ENCODE measurements at places on chromosomes 7 and 10. TPM values are rescaled to one million over a fixed set of nuclear protein-coding genes. Genes with fewer than 3 reads are reported as not detected.

The RBM20 gene
- total RNA-seq, result 0.03 TPM

The IDI2 gene
- not detected for total RNA-seq

The CPXM2 gene
- not detected for total RNA-seq

The WNT16 gene
- total RNA-seq, result not detected

The LRRC27 gene
- 3.9 TPM for total RNA-seq

The ADRB1 gene
- total RNA-seq, result 0.20 TPM

The TAS2R4 gene
- 0.73 TPM for total RNA-seq

The GUSB gene
- 82.3 TPM for total RNA-seq

The GIMAP7 gene
- total RNA-seq, result 169 TPM

The CRTAC1 gene
- not detected for total RNA-seq

GRCh38 chr10:71250405-71250804 lies 38.0 kb downstream of the UNC5B start:
- H3K36me3 ChIP-seq, result no peaks in the 10 kb centered on the region
- H3K27ac ChIP-seq, result no peak overlapping the region
- no peaks in the 10 kb centered on the region for H3K27me3 ChIP-seq
- no peak for DNase-seq

GRCh38 chr7:13144673-13145072 lies 457.2 kb downstream of the ARL4A start:
- H3K27ac ChIP-seq, result no peak overlapping the region
- H3K36me3 ChIP-seq, result no peaks in the 10 kb centered on the region
- no peaks in the 10 kb centered on the region for H3K4me1 ChIP-seq
- DNase-seq, result no peak
- H3K27me3 ChIP-seq, result peaks cover 3% of the 10 kb centered on the region
- H3K4me3 ChIP-seq, result no peak overlapping the region

- no peaks in the 10 kb centered on the region for H3K27me3 ChIP-seq
- peak overlapping the region; percentile 44 for H3K27ac ChIP-seq
- DNase-seq, result peak; percentile 68
- H3K4me3 ChIP-seq, result peak overlapping the region; percentile 89
- H3K4me1 ChIP-seq, result peaks cover 73% of the 10 kb centered on the region
Measured at GRCh38 chr7:1046722-1047679, 2.7 kb downstream of the GPR146 start.

- H3K27me3 ChIP-seq, result peaks cover 5% of the 10 kb centered on the region
- no peak for DNase-seq
- no peak overlapping the region for H3K27ac ChIP-seq
- no peaks in the 10 kb centered on the region for H3K4me1 ChIP-seq
- H3K36me3 ChIP-seq, result no peaks in the 10 kb centered on the region
- H3K4me3 ChIP-seq, result no peak overlapping the region
Measured at GRCh38 chr10:132064771-132065437, 842 bp upstream of the JAKMIP3 start.

DNA sequence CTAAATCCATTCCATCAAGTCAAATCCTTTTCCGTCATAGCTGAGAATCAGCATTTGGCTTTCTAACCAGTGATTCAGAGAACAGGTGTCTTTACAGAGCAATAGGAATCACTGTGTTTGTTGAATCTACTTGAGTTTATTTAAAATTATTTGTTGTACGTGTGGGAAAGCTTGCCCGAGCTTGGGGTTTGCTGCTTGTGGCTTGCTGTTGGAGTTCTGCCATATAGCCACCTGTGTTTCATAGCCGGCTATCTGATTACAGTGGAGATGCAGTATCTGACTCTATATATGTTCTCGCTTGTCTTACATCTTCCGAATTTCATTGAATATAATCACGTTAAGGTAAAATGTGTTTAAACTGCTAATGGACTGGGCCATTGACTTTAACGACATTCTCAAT lies 274.3 kb upstream of the MKI67 start:
- H3K4me1 ChIP-seq, result no peaks in the 10 kb centered on the region
- H3K4me3 ChIP-seq, result no peak overlapping the region
- no peak for DNase-seq
- H3K36me3 ChIP-seq, result no peaks in the 10 kb centered on the region
- H3K27me3 ChIP-seq, result no peaks in the 10 kb centered on the region

- H3K4me1 ChIP-seq, result peaks cover 19% of the 10 kb centered on the region
- DNase-seq, result peak; percentile 28
- H3K4me3 ChIP-seq, result peak overlapping the region; percentile 85
- no peak overlapping the region for H3K27ac ChIP-seq
- no peaks in the 10 kb centered on the region for H3K36me3 ChIP-seq
- peaks cover 6% of the 10 kb centered on the region for H3K27me3 ChIP-seq
Measured at GRCh38 chr7:77537778-77538280, 734 bp downstream of the PTPN12 start.

DNA sequence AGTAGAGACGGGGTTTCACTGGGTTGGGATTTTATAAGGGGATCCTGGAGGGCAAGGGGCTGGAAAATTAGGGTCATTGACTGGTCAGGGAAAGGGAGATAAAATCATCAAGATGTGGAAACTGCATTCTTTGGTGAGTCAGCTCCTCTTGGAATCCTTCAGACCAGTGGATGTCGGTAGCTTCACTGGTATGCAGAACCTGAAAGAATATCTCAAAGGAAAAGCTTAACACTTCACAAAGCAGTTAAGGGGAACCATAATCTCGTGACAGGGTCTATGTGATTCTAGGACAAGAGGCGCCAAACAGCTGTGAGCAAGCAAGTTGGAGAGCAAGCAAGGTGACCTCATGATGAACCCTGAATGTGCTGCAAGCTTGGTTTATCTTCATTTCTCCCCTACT lies 634.7 kb upstream of the AUTS2 start:
- H3K36me3 ChIP-seq, result no peaks in the 10 kb centered on the region
- H3K4me3 ChIP-seq, result no peak overlapping the region

DNA sequence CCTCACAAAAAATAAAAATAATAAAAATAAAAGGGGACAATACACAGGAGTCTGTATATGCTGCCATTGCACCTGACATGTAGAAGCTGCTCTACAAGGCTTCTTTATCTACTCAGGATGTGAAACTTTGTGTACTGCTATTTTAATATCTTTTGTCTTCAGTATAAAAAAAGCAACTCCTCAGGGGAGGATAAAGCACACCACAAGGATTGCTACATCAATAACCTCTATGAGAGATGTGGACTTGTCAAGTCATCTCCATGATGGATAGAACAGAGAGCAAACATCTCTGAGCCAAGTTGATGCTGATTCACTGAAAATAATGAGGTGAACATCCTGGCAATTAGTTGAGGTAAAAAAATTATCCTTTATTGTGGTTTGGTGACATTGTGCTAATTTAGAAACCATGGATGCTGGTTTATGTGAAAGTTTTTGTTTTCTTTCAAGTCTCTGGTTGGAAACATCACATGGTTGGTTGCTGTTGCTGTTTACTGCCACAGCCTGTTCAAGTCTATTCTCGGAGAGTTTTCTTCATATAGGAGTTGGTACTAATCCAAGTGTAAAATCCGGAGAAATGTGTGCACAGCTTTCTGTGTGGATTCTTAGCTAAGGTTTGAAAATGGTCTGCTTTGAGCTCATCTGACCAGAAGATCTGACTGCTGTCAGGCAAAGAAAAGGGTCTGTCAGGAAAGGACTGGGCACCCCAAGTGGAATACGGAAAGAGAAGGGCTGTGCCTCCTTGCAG lies 1.5 kb upstream of the HECW1 start:
- H3K36me3 ChIP-seq, result no peaks in the 10 kb centered on the region
- no peak overlapping the region for H3K4me3 ChIP-seq
- no peak for DNase-seq

DNA sequence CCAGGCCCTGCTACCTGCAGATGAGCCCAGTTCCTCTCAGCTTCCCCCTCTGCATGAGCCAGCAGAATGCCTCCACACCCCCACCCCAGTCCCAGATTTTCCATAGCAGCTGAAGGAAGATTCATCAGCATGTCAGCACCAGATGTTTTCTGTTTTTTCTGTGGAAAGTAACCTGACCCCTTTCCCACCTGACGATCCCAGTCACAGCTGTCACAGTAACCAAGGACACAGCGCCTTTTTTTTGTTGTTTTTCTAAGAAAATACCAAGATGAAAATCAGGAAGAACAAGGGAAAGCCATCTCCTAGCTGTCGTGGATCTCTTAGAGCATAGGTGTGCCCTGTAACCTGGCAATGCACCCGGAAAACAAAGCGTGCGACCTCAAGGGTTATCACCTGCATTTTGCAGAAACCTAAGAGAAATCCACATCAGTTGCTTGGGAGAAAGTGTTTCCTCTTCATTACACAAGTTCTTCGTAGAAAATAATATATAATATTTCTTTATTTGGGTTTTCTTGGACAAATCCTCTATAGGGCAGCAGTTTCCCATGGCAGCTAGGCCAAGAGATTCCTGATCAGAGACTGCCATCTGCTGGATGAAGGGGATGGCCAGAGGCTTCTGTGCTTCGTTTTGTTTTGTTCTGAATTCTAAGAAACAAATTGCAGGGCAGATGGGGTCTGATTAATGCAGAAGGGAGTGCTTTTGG lies 401.9 kb downstream of the TNS3 start:
- H3K27ac ChIP-seq, result no peak overlapping the region
- no peak overlapping the region for H3K4me3 ChIP-seq
- H3K27me3 ChIP-seq, result no peaks in the 10 kb centered on the region
- no peak for DNase-seq
- no peaks in the 10 kb centered on the region for H3K36me3 ChIP-seq

GRCh38 chr10:80709866-80710265 lies 172.2 kb downstream of the SH2D4B start:
- H3K27me3 ChIP-seq, result peaks cover 4% of the 10 kb centered on the region
- H3K4me3 ChIP-seq, result no peak overlapping the region
- no peak for DNase-seq
- H3K27ac ChIP-seq, result no peak overlapping the region
- H3K4me1 ChIP-seq, result no peaks in the 10 kb centered on the region

DNA sequence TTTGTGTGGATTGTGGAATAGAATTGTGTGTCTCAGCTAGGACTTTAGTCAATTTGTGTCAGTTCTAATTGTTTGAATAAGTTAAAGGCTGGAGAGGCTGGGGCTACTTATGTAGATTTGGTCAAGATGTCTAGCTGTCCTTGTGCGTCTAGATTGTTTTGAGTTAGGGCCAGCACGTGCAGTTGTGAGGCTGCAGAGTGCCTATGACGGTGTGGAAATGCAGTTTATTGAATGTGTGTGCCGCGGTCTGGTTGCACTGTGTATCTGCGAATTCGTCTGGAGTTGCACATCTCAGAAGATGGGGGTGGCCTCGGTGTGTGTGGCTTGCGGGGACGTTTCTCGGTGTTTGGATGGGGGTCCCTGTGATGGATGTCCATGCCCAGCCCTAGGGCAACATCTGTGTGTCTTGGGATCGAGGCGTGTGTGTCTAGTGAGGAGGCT lies 10.2 kb downstream of the EMX2 start:
- H3K4me1 ChIP-seq, result peaks cover 14% of the 10 kb centered on the region
- peak overlapping the region; percentile 31 for H3K27ac ChIP-seq
- peaks cover 72% of the 10 kb centered on the region for H3K27me3 ChIP-seq
- no peak for DNase-seq
- peak overlapping the region; percentile 15 for H3K4me3 ChIP-seq

DNA sequence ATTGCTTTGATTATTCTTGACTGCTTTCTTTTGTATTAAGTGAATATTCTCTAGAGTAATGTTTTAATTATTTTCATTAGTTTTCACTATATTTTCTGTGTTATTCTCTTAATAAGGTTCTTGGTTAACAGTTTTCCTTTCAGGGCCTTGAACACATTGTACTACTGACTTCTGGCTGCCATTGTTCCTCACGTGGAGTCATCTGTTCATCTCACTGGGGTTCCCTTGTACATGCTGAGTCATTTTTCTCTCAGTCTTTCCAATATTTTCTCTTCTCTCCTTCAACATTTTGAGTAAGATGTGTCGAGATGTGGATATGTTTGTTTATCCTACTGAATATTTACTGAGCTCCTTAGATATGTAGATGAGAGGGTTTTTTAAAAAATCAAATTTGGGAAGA lies 400.7 kb downstream of the TCERG1L start:
- no peaks in the 10 kb centered on the region for H3K4me1 ChIP-seq
- no peak overlapping the region for H3K27ac ChIP-seq
- H3K36me3 ChIP-seq, result no peaks in the 10 kb centered on the region
- DNase-seq, result no peak
- H3K4me3 ChIP-seq, result no peak overlapping the region

- peaks cover 9% of the 10 kb centered on the region for H3K27me3 ChIP-seq
- no peak overlapping the region for H3K4me3 ChIP-seq
- DNase-seq, result no peak
Measured at GRCh38 chr7:31335884-31336201, 4.7 kb downstream of the NEUROD6 start.

DNA sequence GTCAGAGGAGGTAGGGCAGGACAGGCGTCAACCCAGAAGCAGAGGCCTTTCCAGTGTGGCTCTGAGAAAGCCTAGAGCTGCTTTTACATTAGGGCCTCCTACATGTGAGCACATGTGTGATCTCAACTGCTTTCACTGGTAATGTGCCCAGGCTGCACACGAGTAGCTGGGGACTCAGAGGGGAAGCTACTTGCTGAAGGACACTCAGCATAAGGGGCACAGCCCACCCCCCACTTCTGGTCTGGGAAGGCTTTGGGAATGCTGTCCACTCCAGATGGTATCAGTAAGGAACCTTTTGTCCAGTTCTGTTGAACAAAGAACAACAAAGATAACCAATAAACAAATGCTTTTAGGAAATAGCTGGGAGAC lies 18.9 kb downstream of the PRF1 start:
- H3K4me3 ChIP-seq, result no peak overlapping the region
- peaks cover 16% of the 10 kb centered on the region for H3K4me1 ChIP-seq
- H3K36me3 ChIP-seq, result no peaks in the 10 kb centered on the region

DNA sequence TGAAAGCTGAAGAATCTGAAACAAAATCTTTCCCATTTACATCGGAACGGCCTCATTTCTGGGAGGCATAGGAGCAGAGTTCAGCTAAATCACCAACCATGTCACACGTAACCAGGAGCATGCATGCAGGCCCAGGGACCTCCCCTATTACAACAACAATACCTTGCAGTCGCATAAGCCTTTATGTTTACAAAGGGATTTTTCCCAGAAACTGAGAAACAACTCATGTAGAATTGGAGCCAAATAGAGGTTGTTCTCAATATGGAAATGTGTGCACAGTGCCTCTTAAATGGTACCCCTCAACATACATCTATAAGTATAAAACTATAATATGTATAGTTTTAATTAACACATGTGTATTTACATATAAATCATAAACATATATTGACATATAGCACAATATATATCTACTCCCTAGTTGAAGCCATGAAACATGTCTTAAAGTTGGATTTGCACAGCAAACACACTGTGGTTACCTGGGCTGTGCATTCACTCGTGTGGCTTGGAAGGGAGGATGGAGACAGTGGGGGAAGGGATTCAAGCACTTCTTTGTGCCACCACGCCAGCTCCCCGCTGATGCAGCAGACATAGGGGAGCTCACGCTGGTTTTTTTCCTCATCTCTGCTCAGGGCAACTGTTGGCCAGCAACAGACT lies 35.0 kb upstream of the DGKI start:
- peaks cover 47% of the 10 kb centered on the region for H3K36me3 ChIP-seq
- H3K27ac ChIP-seq, result peak overlapping the region; percentile 55
- no peak overlapping the region for H3K4me3 ChIP-seq
- H3K4me1 ChIP-seq, result peaks cover 18% of the 10 kb centered on the region

- DNase-seq, result no peak
- no peak overlapping the region for H3K27ac ChIP-seq
- H3K27me3 ChIP-seq, result peaks cover 10% of the 10 kb centered on the region
- H3K4me1 ChIP-seq, result peaks cover 14% of the 10 kb centered on the region
- H3K36me3 ChIP-seq, result peaks cover 4% of the 10 kb centered on the region
Measured at GRCh38 chr7:105773030-105773460, 103.4 kb downstream of the ATXN7L1 start.

- peak overlapping the region; percentile 90 for H3K27ac ChIP-seq
- peak overlapping the region; percentile 79 for H3K4me3 ChIP-seq
- H3K36me3 ChIP-seq, result no peaks in the 10 kb centered on the region
- peaks cover 6% of the 10 kb centered on the region for H3K27me3 ChIP-seq
- peaks cover 60% of the 10 kb centered on the region for H3K4me1 ChIP-seq
Measured at GRCh38 chr10:3467052-3467951, 294.7 kb upstream of the PITRM1 start.
